ENCODE measurements at places on chromosomes 1 and 21.
A peak's percentile ranks its signal among the peaks of the same experiment; 100 is the strongest.

- no peak for DNase-seq
Observed at GRCh38 chr1:217224201-217224600, 406.7 kb downstream of the GPATCH2 start.

GRCh38 chr1:232111611-232112010 lies 485.0 kb downstream of the DISC1 start:
- no peak for DNase-seq

GRCh38 chr1:237223419-237223818 lies 181.4 kb downstream of the RYR2 start:
- no peak for DNase-seq

DNA sequence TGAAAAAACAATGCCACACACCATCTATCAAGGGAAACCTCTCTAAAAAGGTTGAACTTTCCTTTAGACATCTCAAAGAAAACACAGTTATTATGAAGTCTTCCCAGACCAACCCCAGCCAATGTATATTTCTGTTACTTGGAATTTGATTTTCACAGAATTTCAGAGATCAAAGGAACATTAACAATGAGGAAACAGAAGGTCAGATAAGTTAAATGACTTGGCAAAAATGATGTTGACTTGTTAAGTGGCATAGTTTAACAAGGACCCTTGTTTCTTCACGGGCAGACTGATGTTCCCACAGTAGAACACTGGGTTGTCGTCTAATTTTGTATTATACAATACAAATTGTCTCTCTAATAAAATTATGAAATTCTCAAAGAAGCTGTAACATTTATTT lies 29.0 kb downstream of the NME7 start:
- no peak for DNase-seq

DNA sequence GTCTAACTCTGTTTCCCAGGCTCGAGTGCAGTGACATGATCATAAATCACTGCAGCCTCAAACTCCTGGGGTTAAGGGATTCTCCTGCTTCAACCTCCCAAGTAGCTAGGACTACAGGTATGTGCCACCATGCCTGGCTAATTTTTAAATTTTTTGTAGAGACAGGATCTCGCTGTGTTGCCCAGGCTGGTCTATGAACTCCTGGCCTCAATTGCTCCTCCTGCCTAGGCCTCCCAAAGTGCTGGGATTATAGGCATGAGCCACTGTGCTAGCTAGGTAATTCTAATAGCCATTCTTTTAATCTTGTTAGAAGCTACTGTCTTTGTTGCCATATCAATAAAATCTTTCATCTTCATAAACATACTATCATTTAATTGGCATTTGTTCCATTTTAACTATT lies 13.8 kb upstream of the MAST2 start:
- no peak for DNase-seq

DNA sequence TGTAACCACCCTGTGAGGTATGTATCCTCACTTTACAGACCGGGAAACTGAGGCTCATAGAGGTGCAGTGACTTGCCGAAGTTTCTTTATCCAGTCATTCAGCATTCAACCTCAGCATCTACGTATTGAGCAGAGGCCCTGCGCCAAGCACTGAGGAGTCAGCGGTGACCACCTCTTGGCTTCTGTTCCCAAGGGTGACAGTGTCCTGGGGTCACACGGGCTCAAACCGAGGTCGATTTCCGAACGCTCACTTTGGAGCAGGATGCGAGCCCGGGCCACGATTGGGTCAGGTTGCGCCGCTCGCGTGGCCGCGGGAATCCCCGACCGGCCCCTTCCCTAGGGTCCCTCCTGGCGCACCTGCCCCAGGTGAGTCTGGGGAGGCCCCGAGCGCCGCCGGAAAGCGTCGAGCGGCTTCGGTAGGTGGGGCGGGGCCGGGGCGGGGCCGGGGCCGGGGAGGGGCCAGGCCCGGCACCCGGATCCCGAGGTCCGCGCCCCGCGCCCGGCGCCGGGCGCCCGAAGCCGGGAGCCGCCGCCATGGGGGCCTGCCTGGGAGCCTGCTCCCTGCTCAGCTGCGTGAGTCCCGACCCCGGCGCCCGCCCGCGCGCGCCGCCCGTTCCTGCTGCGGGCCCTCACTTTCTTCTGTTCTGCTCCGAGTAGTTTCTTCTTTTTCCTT lies at the start of gene SERINC2:
Gene SERINC2 (plus strand): TSS at position 482 of the 673 bp plus-strand sequence. CDS start 53 bp downstream, at position 535.
- DNase-seq: peak; percentile 33

- DNase-seq: no peak
Observed at GRCh38 chr1:199121047-199121446, 482.2 kb downstream of the PTPRC start.

GRCh38 chr1:89483010-89483756 lies 41.4 kb upstream of the LRRC8B start:
- peak; percentile 65 for DNase-seq

GRCh38 chr1:116122955-116123757 lies 12.0 kb downstream of the MAB21L3 start:
- DNase-seq: peak; percentile 95
